ENCODE measurements at places on chromosomes 3 and 15. TPM values are rescaled to one million over a fixed set of nuclear protein-coding genes. Genes with fewer than 3 reads are reported as not detected.
A peak's percentile ranks its signal among the peaks of the same experiment; 100 is the strongest.

DNA sequence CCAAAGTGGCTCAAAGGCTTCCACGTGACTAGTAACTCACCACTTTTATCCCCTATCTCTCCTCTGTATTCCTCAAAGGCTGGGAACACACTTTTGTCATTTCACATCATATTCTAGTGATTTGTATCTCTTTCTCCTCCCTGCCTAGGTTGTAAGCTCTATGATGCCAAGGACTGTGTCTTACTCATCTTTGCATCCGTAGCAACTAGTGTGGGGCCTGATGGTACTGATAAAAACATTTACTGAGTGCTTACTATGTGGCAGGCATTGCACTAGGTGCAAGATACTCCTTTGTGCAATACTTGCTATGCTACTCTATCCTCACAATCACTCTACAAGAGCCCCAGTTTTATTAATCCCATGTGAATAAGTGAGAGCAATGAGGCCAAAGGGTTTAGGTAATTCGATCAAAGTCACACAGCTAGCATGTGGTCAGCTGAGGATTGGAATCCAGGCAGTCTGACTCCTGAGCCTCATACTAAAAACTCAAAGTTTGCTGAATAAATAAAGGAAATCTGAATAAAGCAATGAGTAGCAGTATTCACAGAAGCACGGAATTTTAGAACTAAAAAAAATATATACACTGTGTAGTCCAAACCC is 342.6 kb upstream of the ICE2 start:
- no peak for DNase-seq
- H3K4me1 ChIP-seq = no peaks in the 10 kb centered on the region
- H3K4me3 ChIP-seq = no peak overlapping the region
- H3K36me3 ChIP-seq = no peaks in the 10 kb centered on the region

GRCh38 chr15:58139276-58139988 is 1.3 kb downstream of the AQP9 start:
- no peak overlapping the region for H3K4me3 ChIP-seq
- H3K27ac ChIP-seq = no peak overlapping the region
- DNase-seq = no peak
- H3K27me3 ChIP-seq = peaks cover 34% of the 10 kb centered on the region
- no peaks in the 10 kb centered on the region for H3K4me1 ChIP-seq

DNA sequence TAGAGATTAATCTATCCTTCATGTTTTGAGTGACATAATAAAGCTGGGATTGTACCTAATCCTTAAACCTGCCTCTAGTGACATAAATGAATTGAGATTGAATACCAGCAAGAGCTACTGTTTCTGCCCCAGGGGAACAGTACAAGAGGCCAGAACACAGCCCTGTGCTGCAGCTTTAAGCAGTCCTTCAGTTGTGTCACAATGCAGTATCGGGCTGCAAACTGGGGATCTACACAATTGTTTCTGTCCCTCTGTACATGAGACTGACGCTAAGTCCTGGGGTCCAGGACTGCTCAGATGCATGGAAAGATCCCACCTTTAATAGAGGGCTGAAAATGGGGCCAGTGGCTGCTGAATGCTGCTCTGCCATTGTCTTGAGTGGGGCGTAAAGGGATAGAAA is 87.5 kb downstream of the MINAR1 start:
- no peak for DNase-seq
- H3K4me1 ChIP-seq = no peaks in the 10 kb centered on the region
- H3K27ac ChIP-seq = no peak overlapping the region
- H3K4me3 ChIP-seq = no peak overlapping the region

- H3K27me3 ChIP-seq = peaks cover 5% of the 10 kb centered on the region
- H3K4me3 ChIP-seq = no peak overlapping the region
- H3K36me3 ChIP-seq = no peaks in the 10 kb centered on the region
- H3K4me1 ChIP-seq = no peaks in the 10 kb centered on the region
- no peak overlapping the region for H3K27ac ChIP-seq
Observed at GRCh38 chr15:33370623-33371020, 59.9 kb downstream of the RYR3 start.

DNA sequence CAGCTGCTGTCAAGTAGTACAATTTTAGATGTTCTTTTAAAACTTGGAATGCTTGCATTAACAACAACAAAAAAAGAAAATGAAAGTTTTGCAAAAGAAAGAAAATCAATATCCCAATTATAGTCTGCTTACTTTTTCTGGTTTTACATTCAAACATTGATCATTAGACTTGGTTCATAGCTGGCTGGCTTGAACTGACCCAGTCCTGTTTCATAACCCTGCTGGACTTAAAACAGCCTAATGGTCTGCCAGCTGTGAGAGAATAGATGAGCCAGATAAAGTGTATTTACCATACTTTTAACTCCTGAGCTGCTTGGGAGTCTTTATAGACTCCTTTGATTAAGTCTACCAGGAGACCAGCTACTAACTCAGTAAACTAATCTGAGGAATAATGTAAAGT is 59.2 kb downstream of the PIAS1 start:
- H3K27ac ChIP-seq = no peak overlapping the region
- H3K4me1 ChIP-seq = peaks cover 26% of the 10 kb centered on the region
- no peak for DNase-seq
- H3K4me3 ChIP-seq = no peak overlapping the region
- no peaks in the 10 kb centered on the region for H3K27me3 ChIP-seq
- H3K36me3 ChIP-seq = peaks cover 35% of the 10 kb centered on the region

DNA sequence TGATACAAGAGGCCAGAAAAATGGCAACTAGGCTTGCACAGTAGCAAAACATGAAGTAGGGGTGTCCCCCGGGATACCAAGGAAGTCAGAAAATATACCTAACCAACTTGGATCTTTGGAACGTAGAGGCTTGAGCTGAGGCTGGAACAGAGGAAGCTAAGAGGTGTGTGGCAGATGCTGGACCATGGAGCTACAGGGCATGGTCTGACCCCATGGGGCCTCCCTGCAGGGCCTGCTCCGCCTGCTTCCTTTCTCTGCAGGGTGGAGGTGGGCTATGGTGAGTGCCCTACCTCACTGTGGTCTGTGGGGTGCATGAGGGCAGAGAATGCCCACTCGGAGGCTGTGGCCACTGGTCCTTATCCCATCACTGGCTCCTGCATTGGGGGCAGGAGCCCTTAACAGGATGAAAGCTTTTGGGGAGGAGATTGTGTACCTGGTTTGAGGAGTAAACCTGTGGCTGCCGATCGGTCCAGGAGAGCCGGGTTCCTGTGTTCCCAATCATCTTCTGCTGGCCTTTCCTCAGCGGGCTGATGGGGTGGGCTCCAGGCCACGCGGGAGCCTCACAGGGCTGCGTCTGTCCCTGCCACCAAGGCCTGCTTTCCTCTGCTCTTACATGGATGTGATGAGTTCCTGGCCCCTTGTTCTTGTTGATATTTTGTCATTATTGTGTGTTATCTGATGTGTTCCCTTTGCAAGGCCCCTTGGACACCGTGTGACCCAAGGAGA is 96.8 kb downstream of the OCA2 start:
- H3K36me3 ChIP-seq = no peaks in the 10 kb centered on the region
- H3K4me1 ChIP-seq = no peaks in the 10 kb centered on the region
- H3K27me3 ChIP-seq = no peaks in the 10 kb centered on the region
- DNase-seq = no peak
- H3K27ac ChIP-seq = no peak overlapping the region

DNA sequence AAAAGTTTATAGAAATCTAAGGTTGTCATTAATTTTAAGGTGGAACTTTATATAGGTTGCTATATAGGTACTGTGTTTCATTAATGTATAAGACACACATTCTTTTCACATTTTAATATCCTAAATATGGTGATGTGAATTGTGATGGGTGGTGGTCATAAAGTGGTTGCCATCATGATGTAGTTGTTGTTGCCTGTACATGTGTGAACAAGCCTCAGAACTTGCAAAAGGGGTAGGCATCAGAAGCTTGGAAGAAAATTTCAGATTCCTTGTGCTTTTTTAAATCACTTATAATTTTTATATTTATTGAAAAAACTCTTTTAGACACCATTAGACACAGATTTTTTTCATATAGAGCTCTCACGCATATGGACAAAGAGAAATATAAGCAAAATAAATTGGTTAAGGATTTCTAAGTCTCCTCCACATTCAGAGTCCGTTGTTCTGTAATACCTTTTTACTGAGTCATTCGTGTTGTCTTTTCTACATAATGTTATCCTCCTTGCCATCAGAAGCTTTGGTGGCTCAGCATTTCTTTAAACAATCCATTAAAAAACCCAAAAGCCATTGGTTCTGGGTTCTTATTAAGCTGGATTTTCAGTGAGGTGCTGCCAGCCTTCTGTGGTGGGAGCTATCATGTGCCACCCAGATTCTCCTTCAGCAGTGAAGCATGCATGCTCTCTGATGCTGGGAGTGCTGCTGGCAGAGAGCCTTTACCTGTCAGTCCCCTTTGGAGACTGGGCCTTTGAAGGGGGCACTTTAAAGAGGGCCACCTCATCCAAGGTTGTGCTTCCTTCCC is 140.4 kb upstream of the GALNT15 start:
- peaks cover 33% of the 10 kb centered on the region for H3K27me3 ChIP-seq
- H3K4me3 ChIP-seq = no peak overlapping the region
- H3K36me3 ChIP-seq = no peaks in the 10 kb centered on the region
- no peak for DNase-seq
- no peaks in the 10 kb centered on the region for H3K4me1 ChIP-seq

DNA sequence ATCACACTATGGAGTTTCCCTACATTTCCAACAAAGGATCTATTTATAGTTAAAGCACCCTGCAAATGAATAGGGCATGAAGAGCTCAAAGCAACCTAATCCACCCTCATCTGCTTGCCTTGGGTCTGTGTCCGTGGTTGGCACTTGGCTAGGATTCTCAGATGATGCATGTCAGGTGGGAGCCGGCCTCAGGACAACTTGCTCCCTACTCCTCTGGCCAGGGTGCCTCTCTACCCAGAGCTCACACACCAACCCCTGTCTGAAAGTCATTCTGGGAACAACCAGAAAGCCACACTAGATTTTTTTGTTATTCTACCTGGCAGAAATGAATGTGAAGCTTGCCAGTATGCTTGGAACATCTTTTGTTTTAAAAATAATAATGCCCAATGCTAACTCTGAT is 13.2 kb downstream of the ARHGEF3 start:
- H3K4me1 ChIP-seq = peaks cover 93% of the 10 kb centered on the region
- DNase-seq = no peak
- H3K36me3 ChIP-seq = peaks cover 74% of the 10 kb centered on the region
- peak overlapping the region; percentile 60 for H3K4me3 ChIP-seq
- no peaks in the 10 kb centered on the region for H3K27me3 ChIP-seq
- H3K27ac ChIP-seq = peak overlapping the region; percentile 91

KBTBD13 gene
- total RNA-seq = not detected

SLC12A8 gene
- total RNA-seq = 0.50 TPM

DISP2 gene
- total RNA-seq = 2.6 TPM

ITPKA gene
- 0.29 TPM for total RNA-seq

RCCD1 gene
- total RNA-seq = 31.9 TPM

ADGRG7 gene
- 26.5 TPM for total RNA-seq

PLA2G4B gene
- 8.9 TPM for total RNA-seq

ATP10A gene
- 53.8 TPM for total RNA-seq
